ENCODE measurements at places on chromosomes 16 and 17. TPM values are rescaled to one million over a fixed set of nuclear protein-coding genes. Genes with fewer than 3 reads are reported as not detected.
A peak's percentile ranks its signal among the peaks of the same experiment; 100 is the strongest.

GRCh38 chr17:69625474-69625873 lies 211.0 kb downstream of the MAP2K6 start:
- DNase-seq, result no peak

Gene MEAK7
- total RNA-seq, result 19.0 TPM

DNA sequence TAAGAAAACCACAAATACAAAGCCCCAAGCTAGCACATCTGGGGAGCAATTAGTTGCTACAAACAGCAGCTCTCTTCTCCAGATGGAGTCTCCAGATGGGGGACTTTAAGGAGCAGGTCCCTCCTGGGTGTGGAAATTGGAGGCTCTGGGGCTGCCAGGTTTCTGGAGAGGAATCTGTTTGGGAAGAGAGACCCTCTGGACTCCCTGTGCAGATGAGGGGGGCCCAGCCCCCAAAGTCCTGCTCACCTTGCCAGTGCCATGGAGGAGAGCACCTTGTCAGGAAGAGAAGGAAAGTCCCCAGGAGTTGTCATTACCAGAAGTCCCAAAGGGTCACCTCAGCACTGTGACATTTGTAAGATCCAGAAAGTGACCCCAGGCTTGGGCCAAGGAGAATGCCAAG lies 14.8 kb downstream of the TEKT5 start:
- DNase-seq, result no peak

DNA sequence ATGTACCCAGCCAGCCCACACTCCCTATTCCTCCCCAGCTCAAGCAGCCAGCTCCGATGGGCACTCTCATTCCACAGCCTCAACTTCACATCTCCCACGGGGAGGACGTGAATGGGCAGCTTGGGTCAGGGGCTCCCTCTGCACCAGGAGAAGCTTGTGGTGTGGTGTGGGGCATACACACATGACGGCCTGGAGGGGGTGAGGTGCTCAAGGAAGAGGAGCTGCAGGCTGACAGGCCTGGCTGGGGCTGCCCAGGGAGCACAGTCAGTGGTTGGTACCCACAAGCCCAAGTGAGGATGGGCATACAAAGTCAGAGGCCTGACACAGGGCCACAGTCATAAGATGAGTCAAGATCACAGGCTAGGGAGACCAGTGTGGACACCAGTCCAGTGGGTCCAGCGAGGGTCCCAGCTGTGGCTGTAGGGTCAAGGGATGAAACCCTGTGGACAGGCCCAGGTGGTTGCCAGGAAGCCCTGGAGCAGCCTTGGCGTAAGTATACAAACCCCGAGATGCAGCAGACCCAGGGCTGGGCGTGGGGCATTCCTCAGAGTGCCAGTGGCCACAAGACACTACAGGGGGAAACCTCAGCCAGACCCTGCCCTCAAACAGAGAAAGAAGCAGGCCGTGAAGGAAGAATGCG lies 4.4 kb downstream of the DRC3 start:
- DNase-seq, result no peak

- DNase-seq, result no peak
These were observed 3.8 kb upstream of the USP36 start for GRCh38 chr17:78844301-78845005.

GRCh38 chr17:39674702-39675389 lies 6.6 kb downstream of the PNMT start:
- no peak for DNase-seq

- peak; percentile 60 for DNase-seq
These were observed 913 bp downstream of the CDIP1 start for GRCh38 chr16:4537376-4538343.

DNA sequence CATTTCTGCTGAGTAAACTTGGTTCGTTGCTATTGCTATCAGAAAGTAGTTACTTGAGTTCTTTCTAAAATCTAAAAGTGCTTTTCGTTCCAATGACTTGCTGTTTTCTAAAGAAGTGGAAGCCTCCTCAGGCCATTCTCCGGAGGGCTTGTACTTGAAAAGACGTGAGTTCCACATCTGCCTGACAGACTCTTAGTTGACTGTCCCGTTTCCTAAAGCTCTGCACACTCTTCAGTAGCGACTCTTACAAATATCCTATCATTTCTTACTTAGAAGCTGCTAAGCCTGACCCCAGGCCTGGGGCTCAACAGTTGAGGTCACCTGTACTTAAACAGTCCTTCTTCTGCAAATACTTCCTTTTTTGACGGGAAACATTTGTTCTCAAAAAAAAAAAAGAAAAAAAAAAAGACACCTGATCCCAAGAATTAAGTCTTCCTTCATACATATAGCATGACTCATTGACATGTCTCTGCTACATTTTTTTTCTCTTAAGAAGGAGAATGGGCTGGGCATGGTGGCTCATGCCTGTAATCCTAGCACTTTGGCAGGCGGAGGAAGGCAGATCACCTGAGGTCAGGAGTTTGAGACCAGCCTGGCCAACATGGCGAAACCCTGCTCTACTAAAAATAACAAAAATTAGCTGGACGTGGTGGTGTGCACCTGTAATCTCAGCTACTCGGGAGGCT lies 61.5 kb downstream of the DHRS7C start:
- no peak for DNase-seq

Gene CAVIN1
- total RNA-seq, result 0.11 TPM

DNA sequence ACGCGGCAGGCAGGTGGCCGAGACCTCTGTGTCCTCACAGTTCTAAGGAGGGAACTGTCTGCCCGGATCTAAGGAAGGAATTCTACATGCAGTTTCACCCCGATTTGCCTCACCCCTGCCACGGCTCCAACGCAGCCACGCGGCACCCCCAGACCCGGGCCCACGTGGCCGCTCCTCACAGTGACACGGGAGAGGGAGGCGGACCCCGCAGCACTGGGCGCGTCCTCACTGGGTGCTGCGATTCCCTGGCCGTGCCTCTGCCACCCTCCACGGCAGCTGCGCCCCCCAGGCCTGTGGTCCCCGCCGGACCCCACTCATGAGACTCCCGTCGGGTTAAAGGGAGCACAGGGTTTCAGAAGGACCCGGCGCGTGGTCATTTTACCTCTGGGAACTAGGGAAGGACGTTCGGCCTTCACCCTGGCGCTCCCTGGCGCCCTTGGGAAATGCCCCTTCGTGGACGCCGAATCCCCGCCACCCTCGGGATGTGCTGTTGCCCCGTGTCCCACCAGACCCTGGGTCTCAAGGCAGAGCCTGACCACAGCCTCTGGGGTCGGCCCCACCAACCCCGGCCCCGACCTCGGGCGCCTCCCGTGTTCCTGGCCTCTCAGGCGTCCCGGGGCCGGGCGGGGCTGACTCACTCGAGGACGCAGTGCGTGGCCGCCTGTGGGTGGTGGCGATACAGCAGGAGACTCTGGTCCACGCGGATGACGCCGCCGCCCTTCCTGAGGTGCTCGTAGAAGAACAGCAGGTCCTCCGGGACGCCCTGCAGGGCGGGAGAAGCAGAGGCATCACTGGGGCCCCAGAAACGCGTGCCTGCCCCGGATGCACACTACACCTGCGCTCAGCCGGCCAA lies 118.8 kb upstream of the METRNL start:
- DNase-seq, result no peak

Gene DPEP1
- total RNA-seq, result not detected

Gene NPIPA7
- total RNA-seq, result 13.7 TPM

DNA sequence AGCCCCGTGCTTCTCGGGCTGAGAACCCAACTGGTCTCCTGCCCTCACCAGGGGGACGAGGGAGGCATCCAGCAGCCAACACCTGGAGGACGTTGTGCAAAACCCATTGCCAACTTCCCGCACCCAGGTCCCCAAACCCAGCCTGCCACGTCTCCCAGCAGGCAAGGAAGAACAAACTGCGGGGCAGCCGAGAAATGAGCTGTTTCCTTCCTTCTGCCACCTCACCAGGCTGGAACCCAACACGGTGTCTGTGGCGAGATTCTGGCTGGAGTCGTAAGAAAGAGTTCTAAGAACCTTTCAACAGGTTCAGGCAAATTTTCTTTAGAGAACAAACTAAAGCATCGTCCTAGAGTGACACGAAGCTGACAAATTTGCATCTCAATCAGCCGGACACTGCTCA lies 3.6 kb downstream of the SLC43A2 start:
- no peak for DNase-seq

Gene ENDOV
- 8.8 TPM for total RNA-seq
